Progenitor cell of endocrine pancreas (in vitro differentiated cells): ENCODE measurements at places on chromosomes 2 and 18. TPM values are rescaled to one million over a fixed set of nuclear protein-coding genes. Genes with fewer than 3 reads are reported as not detected.

The SKOR2 gene
- total RNA-seq, result not detected in 2 replicates

DNA sequence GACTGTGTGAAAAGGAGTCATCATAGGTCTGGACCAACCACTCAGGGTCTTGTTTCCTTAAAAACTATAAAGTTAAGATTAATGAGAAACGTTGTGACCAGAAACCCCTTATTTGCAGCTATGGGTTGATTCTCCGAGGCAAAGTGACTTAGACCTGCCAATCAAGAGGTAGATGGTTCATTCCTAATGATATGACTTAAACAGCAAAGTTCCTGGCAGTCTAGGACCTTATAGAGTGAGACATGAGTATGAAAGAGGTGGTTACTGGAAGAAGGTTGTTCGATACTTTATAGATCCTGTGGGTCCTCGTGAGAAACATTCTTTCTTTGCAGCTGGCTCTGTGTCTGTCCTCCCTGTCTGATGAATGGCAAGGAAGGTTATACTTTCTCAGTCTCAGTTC is 8.0 kb downstream of the SFXN5 start:
- H3K4me1 ChIP-seq, result peaks cover 14% of the 10 kb centered on the region
- H3K36me3 ChIP-seq, result peaks cover 8% of the 10 kb centered on the region
- peak overlapping the region; percentile 4 for H3K27ac ChIP-seq
- DNase-seq, result no peak
- no peak overlapping the region for H3K4me3 ChIP-seq

The GAREM1 gene
- total RNA-seq, result 11.0 and 11.4 TPM in 2 replicates

DNA sequence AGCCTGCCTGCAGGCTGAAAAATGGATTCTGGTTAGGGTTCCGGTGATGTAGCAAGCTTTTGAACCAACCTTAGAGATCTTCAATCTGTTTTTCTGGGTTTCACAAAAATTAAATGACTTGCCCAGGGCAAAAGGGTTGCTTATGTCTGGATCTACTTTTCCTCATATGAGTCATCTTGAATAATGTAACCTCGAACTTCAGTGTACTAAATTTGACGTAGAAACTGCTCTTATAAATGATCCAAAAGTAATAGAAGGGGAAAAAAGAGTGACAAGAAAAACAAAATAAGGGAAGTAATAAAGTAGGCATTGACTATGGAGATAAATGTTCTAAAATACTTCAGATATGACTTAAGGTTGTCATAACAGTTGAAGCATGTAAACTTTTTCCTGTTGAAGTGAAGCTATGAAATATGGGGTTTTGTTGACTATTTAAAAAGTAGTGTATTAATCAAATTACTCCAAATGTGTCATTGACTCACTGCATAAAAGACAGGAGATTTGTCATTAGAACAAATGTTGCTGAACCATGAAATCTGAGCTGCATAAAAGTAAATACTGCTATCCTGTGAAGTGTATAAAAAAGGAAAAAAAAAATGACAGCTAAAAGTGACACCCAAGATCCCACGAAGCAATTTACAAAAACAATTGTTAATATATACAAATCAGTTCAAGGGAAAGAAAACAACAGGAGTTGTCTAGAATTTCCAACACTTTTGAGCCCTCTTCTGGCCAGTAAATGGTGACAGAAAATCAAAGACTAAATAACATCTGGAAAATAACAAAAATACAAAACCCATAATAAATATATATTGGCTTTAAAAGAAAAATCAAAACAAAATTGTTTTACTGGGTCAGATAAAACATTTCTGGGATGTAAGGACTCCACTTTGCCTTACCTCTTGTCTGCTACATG is 103.6 kb upstream of the SERPINE2 start:
- peaks cover 8% of the 10 kb centered on the region for H3K4me1 ChIP-seq
- DNase-seq, result no peak
- no peak overlapping the region for H3K4me3 ChIP-seq

The MRPL33 gene
- 59.7 and 63.3 TPM in 2 replicates for total RNA-seq

- H3K4me1 ChIP-seq, result no peaks in the 10 kb centered on the region
- H3K36me3 ChIP-seq, result no peaks in the 10 kb centered on the region
- DNase-seq, result no peak
- H3K27ac ChIP-seq, result no peak overlapping the region
- peaks cover 5% of the 10 kb centered on the region for H3K27me3 ChIP-seq
Measured at GRCh38 chr18:76126327-76126726, 368.7 kb downstream of the ZNF516 start.
